Right hindlimb (tissue), 1 donor: ENCODE measurements at places on chromosomes 7 and 10.

DNA sequence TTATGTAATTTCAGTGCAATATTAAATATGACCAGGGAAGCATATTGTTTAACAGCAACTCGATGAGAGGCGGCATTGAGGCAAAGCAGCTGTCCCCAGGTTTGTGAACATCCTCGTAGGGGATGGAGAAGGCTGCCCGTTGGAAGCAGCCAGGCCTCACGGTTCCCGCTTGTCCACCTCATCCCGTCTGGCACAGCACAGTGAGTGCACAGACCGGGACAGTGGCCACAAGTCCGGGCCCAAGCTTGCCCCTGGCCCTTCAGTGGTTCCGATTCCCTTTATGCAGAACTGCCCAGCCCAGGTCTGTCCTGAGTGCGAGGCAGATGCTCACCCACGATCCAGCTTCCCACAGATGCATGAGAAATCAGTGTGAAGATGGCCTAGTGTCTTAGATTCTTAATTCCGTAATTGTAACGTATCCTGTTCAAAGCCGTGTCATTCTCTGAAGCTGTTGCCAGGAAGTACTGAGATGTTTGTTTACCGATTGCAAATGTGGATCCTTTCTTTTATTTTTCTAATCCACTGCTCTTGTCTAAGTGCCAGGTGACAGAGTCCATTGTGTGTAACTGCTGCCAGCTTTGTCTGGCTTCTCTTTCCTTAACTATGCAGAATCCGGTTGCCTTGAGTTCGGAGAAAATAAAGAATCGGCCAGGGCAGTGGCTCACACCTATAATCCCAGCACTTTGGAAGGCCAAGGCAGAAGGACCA, 35.5 kb downstream of the PFKP start:
- no peak for DNase-seq

- DNase-seq: no peak
Observed at GRCh38 chr7:92517631-92518030, 10.7 kb downstream of the PEX1 start.

GRCh38 chr7:88328787-88329186, 22.1 kb upstream of the STEAP4 start:
- no peak for DNase-seq

DNA sequence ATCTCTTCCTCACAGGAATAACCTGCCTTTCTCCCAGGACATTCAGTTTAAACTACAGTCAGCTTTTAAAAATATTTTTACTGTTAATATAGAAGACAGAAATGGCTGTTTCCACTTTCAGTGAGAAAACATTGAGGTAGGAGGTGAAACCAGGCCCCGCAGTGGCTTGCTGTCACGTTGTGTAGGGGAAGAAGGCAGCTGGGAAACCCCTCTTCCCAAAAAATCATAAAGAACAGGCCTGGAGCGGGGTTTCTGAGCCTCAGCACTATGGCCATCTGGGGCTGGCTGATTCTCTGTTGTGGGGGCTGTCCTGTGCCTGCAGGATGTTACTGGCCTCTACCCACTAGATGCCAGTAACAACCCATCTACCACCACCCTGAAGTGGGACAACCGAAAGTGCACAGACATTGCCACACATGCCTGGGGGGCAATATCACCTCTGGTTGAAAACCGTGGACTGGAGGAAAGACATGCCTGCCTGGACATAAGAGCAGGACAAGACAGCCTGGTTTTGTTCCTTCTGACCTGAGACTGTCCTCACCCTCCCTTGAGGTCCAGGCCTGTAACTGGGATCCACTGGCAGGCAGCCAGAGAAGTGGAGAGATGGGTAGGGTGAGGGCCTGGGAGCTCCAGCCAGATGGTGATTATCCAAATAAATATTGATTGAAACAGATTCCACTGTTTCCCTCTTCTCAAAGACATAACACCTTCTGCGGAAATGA, 43.9 kb downstream of the KCNH2 start:
- DNase-seq: peak; percentile 9

DNA sequence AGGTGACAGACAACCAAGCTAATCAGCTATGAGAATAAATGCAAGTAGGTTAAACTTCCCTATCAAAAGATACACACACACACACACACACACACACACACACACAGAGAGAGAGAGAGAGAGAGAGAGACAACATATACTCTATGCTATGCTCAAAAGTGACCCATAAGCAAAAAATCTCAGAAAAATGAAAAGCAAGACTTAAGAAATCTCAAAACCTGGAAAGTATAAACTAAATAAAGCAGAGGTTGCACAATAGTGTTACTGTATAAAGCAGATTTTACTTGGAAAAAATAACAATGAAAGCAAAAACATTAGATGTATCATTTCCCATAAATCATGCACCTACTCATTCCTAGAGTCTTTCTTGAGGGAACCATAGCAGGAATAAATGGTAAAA, 221.5 kb downstream of the INHBA start:
- no peak for DNase-seq

DNA sequence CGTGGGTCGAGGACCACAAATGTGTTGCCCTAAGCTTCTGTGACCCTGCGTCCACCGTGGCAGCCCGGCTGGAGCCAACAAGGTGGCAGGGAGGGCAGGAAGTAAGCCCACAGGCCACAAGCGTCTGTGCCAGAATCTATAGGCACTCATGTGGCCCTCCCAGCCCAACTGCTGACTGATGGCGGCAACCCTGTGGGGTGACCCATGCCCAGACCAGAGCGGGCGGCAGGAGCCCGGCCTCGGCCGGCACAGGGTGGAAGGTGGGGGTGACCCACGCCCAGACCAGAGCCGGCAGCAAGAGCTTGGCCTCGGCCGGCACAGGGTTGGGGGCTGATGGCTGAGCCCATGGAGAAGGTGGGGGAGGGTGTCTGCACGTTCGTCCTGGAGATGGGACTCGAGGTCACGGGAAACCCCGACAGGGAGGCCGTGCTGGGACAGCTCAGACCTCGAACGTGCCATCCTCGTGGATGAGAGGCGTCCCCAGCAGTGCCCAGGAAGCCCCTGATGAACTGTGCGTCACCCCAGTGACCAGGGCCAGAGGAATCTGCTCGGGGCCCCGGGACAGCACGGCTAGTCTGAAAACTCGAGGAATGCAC, 181.0 kb downstream of the ELFN1 start:
- DNase-seq: no peak

DNA sequence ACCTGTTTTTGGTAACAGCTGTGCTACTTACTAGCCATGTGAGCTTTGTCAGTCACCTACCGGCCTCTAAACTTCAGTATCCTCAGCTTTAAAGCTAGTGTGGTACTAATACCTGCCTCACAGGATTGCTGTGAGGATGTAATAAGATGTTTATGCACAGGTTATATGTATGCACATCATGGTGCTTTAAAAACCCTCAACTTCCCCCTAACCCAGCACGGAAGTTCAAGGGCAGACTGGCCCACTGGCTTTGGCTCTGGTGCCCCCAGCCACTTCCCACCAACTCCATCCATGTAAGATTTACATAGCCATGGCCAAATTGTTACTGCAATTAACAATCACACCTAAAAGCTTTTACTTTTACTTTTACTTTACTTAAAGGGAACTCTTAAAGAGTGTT, 676.0 kb upstream of the GALNT17 start:
- DNase-seq: no peak

- no peak for DNase-seq
Observed at GRCh38 chr10:21138769-21139340, 241.7 kb upstream of the NEBL start.

- DNase-seq: no peak
Observed at GRCh38 chr7:51785876-51786275, 469.3 kb upstream of the COBL start.

GRCh38 chr10:37732685-37733084, 124.7 kb downstream of the ZNF248 start:
- DNase-seq: no peak

DNA sequence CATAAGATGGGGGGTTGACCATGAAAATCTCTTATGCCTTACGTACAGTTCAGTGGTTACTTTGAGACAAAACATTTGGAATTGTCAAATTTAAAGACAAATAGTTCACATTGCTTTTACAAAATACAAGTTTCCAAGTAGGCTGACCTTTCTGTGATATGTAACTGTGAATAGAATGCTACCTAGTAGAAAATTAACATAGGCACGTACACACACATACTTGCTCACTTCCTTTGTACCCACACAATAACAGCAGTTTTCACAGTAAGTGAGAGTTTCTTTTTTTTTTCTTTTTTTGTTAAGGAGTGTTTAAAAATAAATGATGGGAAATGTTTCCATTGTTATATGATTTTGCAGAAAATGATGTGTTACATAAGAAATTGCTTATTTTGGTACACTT, 53.3 kb upstream of the SP8 start:
- DNase-seq: no peak

- no peak for DNase-seq
Observed at GRCh38 chr7:13851736-13852135, 137.7 kb downstream of the ETV1 start.

- DNase-seq: no peak
Observed at GRCh38 chr7:99320371-99320770, 5.3 kb upstream of the ARPC1A start.

DNA sequence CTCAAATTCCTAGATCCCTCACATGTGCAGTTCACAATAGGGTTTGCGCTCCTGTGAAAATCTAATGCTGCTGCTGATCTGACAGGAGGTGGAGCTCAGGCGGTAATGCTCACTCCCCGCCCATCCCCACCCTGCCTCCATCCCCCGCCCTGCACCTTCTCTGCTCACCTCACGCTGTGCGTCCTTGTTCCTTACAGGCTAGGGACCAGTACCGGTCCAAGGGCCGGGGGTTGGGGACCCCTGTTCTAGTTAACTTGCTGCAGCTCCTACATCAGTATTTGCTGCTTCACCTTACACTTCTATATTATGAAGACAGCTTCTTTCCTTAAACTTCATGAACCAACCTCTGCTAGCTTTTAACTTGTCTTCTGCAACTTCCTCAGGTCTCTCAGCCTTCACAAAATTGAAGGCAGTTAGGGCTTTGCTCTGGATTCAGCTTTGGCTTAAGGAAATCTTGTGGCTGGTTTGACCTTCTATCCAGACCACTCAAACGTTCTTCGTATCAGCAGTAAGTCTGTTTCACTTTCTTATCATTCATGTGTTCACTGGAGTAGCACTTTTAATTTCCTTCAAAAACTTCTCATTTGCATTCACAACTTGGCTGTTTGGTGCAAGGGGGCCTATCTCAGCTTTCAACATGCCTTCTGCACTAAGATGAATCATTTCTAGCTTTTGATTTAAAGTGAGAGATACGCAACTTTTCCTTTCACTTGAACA, 1.7 kb upstream of the TNKS2 start:
- no peak for DNase-seq

DNA sequence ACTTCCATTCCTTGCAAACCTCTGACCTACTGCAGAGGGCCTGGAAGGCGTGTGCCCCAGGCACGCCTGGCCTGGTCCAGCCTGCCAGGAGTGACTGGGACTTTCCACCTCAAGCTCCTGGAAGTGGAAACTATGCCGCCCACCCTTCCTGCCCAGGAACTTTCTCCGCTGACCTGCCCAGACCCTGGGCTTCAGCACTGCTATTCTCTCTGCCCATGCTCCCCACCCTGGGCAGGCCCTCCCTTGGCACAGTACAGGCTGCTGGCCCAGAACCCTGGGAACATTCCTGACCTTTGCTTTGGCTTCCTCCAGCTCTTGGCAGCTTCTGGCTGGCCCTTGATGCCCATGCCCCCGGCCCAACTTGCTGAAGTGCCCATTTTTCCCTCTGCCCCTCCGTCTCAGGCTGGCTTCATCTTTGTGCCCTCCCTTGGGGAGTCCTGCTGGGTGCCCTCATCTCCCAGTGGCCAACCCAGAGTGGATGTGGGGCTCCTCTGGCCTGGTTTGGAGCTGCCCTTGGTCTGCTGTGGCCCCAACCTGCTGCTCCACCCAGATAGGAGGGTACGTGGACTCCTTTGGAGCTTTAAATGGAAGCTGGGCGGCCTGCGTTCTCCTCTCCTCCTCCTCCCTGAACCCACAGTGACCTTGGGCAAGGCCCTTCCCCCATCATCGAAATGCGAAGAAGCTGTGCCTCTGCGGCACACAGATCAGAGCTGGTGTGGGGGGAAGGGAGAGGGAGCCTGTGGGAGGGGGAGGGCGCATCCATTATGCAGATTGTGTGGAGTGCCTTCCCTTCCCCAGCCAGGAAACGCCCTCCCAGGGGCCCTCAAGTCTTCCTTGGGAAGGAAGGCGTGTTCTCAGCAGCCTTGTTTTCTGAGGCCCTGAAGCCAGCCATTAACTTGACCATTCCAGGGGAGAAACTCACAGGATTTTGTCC, 3.4 kb downstream of the MMRN2 start:
- DNase-seq: peak; percentile 83

DNA sequence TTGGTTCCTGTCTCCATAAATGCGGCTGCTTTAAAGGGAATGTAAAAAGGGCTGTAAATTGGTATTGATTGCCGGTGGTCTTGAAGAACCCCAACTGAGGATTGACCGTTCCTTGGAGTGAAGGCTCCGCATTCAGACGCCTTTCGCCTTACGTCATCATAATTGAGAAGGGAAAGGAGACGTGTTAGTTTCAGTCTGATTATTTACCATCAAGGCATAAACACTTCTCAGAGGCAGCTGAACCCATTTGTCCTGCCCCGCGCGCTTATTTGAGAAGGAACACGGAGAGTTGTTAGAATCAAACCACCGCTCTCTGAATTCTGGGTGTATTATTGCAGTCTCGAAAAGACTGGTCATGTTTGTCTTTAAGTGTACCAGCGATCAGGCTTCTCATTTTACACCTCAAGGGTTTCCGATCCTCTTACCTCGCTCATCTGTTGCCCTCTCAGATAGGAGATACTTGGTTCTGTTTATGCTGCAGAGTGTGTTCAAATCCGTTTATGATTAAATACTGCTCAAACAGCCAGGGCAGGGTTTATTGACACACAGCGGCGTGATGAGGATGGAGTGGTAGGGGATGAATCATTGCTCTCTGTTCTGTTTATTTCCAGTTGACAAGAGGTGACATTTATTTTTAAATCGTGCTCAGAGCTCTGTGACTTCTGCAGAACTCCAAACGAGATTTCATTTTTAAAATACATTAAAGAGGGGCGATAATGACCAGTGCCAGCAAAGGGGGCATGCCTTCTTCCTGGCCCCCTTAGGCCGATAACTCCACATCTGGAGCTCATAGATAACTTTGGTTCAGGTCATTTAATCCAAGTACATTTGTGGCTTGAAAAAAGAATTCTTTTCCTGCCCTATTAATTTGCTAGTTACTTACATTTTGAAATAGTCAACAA, 30.4 kb downstream of the FOXK1 start:
- no peak for DNase-seq

GRCh38 chr10:73916761-73917470, 6.0 kb downstream of the PLAU start:
- DNase-seq: no peak

GRCh38 chr10:126499744-126500143, 111.5 kb upstream of the ADAM12 start:
- no peak for DNase-seq

DNA sequence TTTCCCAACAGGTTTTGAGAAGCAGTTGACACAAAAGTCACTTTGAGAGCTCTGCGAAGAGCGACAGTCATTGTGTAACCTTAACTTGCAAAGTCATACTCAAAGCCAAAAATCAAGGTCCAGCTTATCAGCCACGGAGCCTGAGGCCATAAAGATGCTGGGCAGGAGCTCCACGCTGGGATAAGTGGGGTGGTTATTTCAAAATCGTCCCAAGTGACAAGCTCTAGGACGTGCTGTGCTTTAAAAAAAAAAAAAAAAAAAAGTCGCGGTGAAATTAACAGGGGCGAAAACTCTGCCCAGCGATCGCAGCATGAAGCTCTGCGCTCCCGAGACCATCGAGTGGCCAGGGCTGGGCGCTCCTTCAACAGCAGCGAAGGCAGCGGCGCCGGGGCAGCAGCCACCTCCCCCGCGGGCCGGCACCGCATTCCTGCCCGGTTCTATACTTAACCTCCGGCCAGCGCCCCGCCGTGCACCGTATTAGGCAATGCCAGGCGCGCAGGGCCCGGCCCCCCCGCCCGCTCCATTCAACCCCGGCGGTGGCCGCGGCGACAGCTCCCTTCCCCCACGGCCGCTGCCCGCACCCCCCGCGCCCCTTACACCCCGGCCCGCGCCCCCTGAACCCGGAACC, 657 bp downstream of the HACD1 start:
- DNase-seq: peak; percentile 63
